ENCODE measurements at places on chromosomes 16 and 17.

- no peak for DNase-seq
Measured at GRCh38 chr17:57354673-57355072, 98.3 kb downstream of the MSI2 start.

- no peak for DNase-seq
Measured at GRCh38 chr17:62674841-62675240, 47.4 kb downstream of the MRC2 start.

DNA sequence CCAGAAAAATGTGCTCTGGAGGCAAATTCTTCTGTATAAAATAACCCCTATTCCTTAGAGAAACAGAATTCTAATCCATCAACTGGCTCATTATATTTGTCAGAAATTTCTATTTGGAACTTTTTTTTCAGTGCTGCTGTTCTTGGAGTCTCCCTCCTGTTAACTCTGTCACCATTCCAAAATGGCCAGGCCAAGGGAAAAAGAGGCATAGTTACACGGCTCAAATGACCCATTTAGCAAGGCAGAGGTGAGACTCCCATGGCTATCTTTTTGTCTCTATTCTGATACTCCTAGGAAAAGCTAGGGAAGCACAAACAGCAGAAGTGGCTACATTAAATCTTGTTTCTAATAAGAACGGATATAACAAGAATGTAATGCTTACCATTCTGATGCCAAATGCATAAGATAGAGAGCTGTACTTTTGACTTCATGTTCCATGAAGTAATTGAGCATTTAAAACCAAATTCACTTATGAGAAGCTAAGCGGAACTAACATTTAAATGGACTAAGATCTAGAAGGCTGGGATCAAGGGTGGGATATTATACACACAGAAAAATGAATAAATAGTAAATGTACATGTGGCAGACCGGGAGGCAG lies 64.4 kb upstream of the CORO6 start:
- DNase-seq: no peak

DNA sequence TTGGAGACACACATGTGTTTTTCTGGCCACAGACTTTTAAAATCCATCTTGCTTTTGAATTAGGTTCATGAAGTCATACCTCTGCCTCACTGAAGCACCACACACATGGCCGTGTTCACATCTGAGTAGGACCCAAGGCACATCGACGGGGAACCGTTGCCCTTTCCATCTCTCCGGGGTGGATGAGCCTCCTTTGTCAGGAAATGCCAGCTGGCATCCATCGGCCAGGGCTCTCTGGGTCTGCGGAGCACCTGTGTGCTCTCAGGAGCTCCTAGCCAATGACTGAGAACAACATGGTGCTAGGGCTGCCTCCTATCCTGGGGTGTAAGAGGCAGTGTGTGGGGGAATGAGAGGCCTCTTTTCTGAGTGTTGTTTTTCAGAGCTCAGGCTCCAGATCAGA lies 24.5 kb upstream of the NKD1 start:
- no peak for DNase-seq

GRCh38 chr17:70369391-70369790 lies 200.1 kb downstream of the KCNJ2 start:
- no peak for DNase-seq

GRCh38 chr17:58096892-58097291 lies 13.7 kb downstream of the DYNLL2 start:
- DNase-seq: peak; percentile 2

- no peak for DNase-seq
Measured at GRCh38 chr16:64975821-64976220, 146.0 kb downstream of the CDH11 start.

DNA sequence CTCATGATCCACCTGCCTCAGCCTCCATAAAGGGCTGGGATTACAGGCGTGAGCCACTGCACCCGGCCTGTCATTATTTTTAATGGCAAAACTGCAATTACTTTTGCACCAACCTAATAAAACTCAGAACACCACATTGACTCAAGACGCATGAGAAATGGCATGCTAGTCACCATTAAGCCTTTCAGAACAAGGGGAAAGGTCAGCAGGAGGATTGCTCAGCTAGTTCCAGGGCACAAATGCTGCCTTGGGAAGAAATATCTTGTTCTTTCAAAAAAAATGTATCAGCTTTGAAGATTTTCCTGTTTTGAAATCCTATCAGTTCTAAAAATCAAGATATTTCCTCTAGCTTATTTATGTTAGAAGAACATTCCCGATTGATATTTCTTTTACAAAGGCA lies 32.4 kb upstream of the CDYL2 start:
- no peak for DNase-seq

GRCh38 chr16:46830417-46830901 lies 521 bp downstream of the C16orf87 start:
- no peak for DNase-seq

GRCh38 chr16:11236461-11237254 lies 19.3 kb downstream of the SOCS1 start:
- DNase-seq: no peak

DNA sequence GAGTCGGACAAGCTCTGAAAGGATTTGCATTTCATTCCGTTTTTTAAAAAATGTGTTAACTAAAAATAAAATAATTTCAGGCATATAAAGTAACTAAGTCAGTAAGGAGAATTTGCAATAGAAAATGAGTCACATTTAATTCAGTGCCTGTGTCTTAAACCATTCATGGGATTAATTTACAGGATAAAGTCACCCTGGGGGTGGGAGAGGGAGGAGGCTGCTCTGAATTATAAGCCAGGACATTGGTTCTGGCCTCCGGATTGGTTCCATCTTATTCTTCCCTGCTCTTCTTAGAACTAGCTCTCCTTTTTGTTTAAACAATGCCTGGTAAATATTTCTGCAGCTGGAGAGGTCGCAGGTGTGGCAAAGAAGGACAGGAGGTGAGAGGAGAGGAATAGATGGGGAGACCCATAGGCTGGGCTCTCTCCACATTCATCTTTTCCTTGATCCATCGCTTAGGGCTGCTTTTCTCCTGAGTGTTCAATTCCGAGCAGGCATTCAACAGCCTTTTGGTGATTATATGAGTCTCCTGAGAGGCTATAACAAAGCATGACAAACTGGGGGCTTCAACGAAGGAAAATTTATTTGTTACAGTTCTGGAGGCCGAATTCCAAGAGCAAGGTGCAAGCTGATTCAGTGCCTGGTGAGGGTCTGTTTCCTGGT lies 319.2 kb downstream of the PHKB start:
- no peak for DNase-seq

- no peak for DNase-seq
Measured at GRCh38 chr17:43791589-43791988, 11.4 kb downstream of the CFAP97D1 start.

- DNase-seq: peak; percentile 74
Measured at GRCh38 chr17:78665952-78666920, 89.0 kb upstream of the DNAH17 start.

DNA sequence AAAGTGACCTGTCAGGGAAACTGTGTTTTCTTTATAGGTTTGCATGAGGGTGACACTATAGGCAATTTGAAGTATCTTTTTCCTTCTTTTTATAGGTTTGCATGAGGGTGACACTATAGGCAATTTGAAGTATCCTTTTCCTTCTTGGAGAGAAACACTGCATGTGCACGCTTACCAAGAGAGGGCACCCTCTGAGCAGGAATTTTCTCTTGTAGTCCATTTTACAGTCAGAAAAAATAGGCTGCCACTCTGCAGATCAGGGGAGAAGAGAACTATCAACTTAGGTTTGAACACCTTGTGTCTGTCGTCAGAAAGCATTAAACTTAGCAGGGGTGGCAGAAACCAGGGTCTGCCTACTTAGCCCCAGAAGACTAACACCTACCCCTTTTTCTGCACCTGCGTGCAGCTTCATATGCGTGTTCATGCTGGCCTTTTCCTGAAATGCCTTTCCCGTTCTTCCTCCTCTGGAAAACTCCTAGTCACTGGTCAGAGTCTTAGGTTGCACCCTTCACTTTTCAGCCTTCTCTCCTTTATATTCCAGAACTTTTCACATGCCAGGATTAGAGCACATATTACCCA lies 16.4 kb upstream of the SMIM36 start:
- DNase-seq: peak; percentile 75

DNA sequence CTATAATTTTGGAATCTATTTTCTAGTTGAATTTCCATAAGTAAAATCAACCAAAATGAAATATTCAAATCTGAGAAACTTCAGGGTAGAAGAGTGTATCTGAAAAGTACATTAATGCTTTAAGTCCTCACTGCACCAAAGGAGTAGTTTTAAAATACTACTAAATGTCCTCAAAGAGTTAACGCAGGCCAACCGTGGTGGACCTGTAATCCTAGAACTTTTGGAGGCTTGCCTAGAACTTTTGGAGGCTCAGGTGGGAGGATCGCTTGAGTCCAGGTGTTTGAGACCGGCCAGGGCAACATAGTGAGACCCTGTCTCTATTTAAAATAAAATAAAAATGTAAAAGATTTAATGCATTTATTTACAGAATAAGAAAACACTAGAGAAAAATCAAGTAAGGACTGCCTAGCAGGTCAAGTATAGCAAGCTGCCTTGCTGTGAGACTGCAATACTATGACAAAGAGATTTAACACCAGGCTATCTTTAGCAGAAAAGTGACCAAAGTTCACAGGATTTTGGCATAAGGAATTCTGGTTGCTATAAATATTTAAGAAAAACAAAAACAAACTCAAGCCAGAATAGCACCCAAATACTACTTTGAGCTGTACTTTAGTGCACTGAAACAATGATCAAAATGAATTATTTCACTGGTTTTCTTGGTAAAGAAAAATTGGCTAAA lies 41.0 kb downstream of the CHCT1 start:
- DNase-seq: no peak

GRCh38 chr16:85750827-85751697 lies at the start of gene C16orf74:
TSS of gene C16orf74 (minus strand) at chr16:85751096. CDS start at chr16:85735217, 15,879 bp downstream.
- DNase-seq: peak; percentile 35

DNA sequence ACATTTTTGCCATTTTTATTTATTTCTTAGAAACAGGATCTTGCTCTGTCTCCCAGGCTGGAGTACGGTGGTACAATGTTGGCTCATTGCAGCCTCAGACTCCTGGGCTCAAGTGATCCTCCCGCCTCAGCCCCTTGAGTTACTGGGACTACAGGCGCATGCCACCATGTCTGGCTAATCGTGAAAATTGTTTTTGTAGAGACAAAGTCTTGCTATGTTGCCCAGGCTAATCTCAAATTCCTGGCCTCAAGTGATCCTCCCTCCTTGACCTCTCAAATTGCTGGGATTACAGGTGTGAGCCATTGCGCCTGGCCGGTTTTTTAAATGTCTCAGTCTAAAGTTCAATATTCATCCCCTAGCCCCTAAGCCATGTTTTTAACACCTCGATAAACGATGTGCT lies 182.8 kb upstream of the CACNG3 start:
- no peak for DNase-seq

DNA sequence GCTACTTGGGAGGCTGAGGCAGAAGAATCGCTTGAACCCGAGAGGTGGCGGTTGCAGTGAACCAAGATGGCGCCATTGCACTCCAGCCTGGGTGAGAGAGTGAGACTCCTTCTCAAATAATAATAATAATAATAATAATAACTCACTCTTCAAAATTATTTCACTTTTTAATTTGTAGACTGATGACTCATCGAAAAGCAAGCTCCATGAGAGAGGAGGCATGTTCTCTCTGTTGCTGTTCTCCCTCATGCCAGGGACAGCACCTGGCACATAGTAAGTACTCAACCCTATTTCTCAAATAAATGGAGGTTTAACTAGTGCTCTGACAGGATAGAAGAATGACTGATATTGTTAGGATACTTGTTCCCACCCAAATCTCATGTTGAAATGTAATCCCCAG lies 265.3 kb downstream of the CEP112 start:
- DNase-seq: no peak

GRCh38 chr17:14366199-14366598 lies 65.3 kb downstream of the HS3ST3B1 start:
- DNase-seq: no peak

DNA sequence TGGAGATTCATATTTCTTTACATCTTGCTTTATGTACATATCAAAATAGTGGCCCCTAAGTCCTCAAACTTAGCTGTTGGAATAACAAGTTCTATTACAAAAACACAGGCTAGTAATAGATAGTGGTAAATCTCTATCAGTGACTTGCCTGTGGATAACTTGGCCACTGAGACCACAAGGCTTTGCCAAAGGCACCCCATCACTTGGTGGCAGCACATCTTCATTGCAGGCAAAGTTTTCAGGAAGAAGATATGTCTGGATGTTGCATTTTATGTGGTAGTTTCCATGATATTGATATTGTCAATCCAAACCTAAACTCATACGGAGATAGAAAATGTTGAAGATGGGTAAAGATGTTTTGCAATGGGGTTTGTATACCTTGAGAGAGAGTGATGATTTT lies 58.5 kb downstream of the KNOP1 start:
- no peak for DNase-seq

GRCh38 chr17:79936641-79937381 lies 97.6 kb upstream of the CBX4 start:
- DNase-seq: peak; percentile 43

- peak; percentile 23 for DNase-seq
Measured at GRCh38 chr17:45052052-45052772, 780 bp upstream of the DCAKD start.

DNA sequence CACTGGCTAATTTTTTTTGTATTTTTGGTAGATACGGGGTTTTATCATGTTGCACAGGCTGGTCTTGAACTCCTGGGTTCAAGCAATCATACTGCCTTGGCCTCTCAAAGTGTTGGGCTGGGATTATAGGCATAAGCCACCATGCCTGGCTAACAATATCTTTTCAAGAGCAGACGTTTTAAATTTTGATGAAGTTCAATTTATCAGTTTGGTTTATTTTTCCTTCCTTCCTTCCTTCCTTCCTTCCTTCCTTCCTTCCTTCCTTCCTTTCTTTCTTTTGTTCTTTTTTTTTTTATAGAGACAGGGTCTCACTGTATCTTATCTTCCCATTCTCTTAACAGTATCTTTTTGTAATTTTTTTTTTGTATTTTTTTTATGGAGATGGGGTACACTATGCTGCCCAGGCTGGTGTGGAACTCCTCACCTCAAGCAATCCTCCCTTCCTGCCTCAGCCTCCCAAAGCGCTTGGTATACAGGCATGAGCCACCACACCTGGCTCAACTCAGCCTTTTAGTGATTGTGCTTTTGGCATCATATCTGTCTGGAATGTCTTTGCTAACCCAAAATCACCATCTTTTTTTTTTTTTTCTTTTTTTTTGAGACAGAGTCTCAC lies 13.6 kb upstream of the GIP start:
- DNase-seq: no peak

DNA sequence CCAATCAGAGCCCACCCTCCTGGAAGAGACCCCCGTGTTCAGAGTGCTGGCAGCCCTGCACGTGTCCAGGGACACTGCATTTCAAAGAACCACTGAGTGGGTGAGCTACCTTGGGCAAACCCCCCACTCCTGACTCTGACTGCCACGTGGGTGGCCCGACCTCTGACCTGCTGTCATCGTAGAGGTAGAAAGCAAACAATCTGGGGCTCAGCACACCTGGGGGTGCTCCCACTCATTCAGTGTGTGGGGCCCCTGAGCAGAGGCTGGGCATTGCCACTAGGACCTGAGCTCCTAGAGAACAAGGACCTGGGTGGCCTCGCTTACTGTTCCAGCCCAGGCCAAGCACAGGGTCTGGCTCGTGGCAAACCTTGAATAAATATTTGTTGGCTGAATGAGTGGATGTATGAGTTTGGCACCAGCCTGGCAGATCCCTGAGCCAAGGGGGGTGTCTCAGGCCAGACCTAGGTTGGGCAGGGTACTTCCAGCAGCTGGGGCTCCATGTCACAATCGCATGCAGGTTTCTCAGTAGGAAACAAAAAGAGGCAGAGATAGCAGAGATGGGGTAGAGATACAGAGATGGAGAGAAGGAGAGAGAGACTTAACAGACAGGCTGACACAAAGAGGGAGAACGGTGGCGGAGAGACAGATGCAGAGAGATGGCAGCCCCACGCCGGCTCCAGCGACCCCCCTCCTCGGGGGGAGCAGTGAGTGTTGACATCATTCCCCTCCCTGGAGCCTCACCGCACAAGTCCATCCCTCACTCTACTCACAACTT lies 5.4 kb upstream of the DRC7 start:
- no peak for DNase-seq

GRCh38 chr17:15083225-15083624 lies 181.9 kb downstream of the PMP22 start:
- DNase-seq: no peak

All from Kasumi-1 (cell line).